ENCODE measurements at places on chromosomes 11 and 22.
A peak's percentile ranks its signal among the peaks of the same experiment; 100 is the strongest.

- no peak for DNase-seq
Observed at GRCh38 chr11:131713529-131714134, 343.2 kb downstream of the NTM start.

GRCh38 chr22:48566741-48567140, 1260.9 kb downstream of the BRD1 start:
- DNase-seq: no peak

DNA sequence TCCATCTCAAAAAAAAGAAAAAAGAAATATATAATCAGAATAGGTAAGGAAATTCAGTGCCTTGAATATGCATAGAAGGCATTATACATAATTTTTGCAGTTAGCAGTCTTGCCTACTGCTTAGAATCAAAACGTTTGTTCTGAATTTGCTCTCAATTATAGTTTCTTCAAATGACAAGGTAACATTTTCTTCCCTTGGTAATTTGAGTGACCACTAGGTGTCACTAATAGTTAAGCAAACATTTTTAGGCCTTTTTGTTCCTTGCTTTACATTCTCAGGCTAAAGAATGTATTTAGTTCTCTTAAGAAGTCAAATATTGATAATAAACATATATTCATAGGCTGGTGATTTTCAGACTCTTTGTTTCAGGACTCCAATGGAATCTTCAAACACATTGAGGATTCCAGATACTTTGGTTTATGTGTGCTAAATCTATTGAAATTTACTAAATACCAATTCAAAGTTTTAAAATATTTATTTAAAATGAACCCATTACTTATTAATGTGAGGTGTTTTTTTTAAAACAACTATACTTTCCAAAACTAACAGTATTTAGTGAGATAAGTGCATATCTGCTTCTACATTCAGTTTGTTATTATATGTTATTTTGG, 55.0 kb upstream of the DEPDC7 start:
- peak; percentile 12 for DNase-seq

DNA sequence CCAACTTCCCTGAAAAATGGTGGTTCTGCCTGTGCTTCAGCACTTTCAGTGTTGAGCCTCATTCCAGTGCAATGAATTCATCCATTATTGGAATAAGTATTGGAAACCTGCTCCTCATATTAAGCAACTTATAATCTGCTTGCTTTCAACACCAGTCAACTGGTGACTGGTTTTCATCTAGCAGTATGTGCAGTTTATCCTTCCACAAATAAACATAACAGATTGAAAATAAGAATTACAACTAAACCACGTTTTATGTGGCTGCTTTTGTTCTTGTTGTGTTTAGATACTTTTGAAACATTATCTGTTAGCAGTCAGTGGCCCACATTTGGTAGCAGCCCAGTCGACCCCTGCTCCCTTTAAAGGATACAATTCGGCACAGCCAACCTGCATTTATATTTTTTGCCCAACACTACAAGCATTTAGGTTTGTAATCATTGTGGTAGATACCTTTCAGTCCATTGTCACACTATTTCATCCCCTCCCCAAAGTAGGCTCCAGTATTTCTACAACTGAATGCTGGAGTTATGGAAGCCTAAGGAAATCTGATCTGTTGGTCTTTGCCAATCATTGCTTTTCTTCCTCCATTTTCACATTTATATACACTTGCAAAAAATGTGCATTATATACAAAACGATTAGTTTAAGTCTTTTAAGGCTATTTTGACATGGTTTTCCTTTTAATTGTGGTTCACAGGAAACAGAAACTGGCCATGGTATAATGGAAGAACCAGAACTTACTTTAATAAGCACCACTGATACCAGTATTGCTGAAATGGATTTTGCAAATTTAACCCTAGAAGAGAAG, 13.1 kb downstream of the TAF1D start:
- DNase-seq: no peak

DNA sequence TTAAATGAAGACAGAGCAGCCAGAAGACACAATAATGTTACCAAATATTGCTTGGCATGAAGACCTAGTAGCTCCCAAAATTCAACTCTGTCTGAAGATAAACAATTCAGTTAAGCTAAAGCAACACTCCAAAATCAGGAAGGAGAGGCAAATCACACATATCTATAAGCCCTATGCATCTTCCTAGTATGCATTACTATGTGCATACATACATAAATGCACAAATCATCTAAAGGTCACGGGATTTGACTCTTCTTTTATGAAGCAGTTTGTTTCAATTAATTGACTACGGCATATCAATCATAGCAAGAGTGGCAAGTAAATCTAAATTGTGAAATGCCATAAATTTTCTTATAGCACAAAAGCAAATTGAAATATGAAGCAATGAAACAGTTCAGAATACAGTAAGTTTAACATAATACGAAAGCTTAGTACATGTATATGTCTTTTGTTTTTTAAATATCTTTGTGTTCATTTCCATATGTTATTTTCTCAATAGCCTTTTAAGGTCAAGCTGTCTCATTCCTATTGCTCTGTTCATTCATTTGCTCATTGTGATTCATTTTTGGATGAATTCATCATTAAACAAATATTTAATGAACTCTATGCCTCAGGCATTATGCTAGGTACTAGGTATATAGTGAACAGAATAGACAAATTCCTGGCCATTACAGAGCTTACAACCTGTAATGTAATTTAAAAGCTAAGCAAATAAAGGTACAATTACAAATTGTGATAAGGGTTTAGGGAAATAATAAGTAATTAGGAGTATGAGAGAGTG, 540.5 kb downstream of the DLG2 start:
- DNase-seq: no peak

DNA sequence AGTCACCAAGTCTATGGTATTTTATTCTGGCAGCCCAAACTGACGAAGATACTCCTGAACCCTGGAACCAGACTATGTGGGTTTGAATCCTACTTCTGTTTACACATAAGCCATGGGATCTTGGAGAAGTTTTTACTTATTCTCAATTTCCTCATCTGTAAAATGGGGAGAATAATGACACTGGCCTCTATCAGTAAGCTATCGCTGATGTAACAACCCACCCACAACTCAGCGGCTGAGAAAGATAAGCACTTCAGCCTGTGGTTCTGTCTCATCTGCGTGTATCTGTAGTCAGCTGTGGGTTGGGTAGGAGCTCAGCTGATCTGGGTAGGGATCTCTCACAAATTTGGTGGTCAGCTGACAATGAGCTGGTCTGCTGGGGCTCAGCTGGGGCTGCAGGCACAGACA, 68.0 kb upstream of the ALX4 start:
- no peak for DNase-seq

DNA sequence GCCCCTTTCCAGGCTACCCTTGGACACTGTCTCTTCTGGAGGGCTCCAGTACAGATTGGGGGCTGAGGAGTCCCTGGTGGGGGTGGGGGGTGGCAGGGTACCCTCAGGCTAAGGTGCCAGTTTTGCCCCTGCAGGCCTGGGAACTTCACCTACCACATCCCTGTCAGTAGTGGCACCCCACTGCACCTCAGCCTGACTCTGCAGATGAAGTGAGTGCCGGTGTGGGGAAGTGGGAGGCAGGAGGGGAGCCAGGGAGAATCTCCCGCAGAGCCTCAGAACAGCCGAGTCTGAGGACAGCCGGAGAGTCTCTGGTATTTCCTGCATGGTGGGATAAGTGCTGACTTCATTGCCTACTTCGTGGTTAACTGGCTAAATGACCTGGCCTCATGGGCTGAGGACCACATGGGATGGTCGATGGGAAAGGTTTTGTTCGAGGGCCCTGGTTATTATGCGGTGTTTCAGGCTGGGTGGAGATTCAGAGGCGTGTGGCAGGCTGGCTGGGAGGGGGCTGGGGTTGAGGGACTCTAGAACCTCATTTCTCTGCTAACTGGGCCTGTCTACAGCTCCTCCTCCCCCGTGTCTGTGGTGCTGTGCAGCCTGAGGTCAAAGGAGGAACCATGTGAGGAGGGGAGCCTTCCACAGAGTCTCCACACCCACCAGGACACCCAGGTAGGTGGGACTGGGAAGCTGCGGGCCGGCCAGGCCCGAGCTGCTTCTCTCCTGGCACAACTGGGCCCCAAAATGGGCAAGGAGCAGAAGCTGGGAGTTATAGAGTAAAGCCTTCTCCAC, 8.5 kb downstream of the TMEM258 start:
- peak; percentile 14 for DNase-seq

- DNase-seq: no peak
Observed at GRCh38 chr11:58674609-58675008, 52.1 kb downstream of the CNTF start.

DNA sequence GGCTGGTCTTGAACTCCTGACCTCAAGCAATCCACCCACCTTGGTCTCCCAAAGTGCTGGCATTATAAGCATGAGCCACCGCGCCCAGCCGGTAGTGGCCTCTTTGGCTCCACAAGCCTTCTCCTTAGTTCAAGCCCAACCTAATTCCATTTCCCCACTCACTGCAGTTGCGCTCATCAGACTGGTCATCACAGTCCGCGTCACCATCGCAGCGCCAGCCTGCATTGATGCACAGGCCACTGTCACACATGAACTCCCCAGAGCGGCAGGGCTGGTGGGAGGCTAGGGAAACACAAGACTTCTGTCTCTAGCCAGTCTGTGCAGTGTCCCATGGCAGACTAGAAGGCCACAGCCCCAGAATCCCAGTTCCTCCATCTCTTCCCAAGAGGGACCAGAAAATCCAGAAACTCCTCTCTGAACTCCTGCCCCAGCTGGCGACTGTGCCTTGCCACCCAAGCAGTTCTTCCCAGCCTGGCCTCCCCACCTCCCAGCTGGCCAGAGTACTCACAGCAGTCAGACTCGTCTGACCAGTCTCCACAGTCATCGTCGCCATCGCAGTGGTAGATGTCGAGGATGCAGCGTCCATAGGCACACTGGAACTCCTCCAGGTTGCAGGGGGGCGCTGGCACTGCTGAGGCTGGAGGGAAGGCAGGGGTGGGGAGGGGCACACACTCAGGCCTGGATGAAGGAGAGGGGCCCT, 19.8 kb downstream of the LRP4 start:
- no peak for DNase-seq

GRCh38 chr22:41256254-41257253, 15.8 kb upstream of the CHADL start:
- peak; percentile 20 for DNase-seq

DNA sequence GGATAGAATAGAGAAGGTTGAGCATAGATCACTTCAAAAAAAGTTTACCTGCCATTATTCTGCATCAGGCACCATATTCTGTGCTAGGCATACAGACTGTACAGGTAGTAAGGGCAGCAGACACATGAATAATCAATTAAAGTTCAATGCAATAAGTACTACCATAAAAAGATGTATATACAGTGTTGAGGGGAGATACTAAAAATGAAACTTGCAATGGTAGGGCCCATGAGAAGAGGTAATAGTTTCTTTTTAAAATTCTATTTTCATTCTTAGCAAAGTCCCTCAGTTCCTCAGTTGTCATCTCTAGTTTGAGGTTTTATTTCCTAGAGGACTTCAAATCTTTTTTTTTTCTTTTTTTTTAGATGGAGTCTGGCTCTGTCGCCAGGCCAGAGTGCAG, 819.9 kb downstream of the FAM181B start:
- no peak for DNase-seq

DNA sequence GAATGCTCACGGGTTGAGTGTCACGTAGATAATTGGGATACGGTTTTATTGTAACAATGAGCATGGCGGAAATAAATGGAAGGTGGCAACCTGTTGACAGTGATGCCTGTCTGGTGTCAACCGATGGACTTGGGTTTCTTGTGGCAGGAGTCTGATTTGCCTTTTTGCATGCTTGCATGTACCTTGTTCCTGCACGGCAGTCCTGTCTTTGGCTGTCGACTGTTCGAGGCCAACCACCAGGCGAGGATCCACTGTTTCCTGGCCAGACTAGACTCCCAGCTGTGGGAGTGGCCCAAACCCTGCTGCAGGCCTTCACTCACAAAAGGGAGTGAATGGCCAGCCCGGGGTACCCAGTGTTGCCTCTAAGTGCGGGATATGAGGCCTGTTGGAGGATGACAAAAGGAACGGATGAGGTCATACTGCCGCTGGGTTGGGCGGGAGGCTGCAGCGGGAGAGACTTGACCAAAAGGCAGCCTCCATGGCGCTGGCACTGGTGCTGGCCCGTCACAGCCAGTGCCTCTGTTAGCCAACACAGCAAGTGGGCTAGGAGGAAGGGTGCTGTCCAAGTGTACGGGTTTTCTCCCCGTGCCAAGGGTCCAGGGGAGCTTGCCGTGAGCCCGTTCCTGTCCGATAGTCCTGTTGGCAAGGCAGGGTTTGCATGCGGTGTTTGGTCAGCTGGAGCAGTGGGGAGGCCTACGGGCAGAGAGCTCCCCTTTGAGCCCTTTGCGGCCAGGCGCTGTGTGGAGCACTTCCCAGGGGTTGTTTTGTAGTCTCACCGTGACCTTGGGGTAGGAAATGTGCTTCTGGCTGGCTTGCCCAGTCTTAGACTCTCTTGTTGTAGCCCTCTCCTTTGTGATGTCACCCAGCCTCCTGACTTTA, 974 bp downstream of the DGCR8 start:
- DNase-seq: no peak
